Muscle of back (tissue), 13 donors: ENCODE measurements at places on chromosomes 5 and 9. TPM values are rescaled to one million over a fixed set of nuclear protein-coding genes. Genes with fewer than 3 reads are reported as not detected.

- DNase-seq = no peak
These were observed 245.5 kb downstream of the HSPA4 start for GRCh38 chr5:133297293-133297692.

DNA sequence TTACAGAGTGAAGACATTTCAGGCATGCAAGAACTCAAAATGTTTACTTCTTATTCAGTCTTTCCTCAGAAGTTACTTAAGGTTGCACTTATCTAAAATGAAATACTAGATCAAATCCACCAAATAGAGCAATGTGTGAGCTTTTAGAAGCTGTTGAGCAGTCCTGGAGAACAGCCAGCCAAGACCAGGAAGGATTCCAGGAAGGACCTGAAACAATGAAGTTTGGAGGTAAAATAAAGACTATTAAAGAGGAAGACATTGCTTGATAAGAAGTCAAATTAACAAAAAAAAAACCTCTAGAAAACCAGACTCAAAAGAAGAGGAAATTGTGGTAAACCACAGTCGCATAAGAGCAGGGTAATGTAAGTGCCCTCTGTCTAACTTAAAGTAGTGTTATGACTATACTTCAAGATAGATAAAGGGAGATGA is 156.2 kb upstream of the S1PR3 start:
- no peak for DNase-seq

GRCh38 chr9:95023217-95024003 is 294.1 kb downstream of the FANCC start:
- peak; percentile 55 for DNase-seq

Gene GFI1B
- 0.62 TPM for polyA plus RNA-seq

- DNase-seq = no peak
These were observed 640.0 kb downstream of the MAT2B start for GRCh38 chr5:164145458-164145857.

- DNase-seq = no peak
These were observed 116.0 kb downstream of the TENT4A start for GRCh38 chr5:6829150-6829784.

Gene PCDHA9
- not detected for polyA plus RNA-seq

DNA sequence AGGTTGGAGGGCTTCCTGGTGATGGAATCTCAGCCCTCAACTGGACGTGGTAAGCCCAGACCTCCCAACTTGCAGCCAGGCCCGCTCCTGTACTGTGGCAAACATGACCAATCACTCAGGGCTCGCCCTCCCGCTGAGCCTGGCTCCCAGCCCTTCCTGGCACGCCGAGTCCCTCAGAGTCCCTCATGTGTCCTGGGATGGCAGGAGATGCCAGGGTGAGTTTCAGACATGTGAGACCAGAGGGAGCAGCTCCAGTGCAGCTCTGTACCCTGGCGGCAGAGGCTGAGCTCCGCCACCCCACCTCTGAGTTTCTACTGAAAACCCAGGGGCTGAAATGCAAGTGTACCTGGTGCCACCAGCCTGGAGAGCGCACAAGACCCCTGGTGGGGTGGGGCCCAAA is 42.0 kb upstream of the RXRA start:
- DNase-seq = no peak

Gene ADRA1B
- polyA plus RNA-seq = 0.68 TPM

Gene PURA
- 9.8 TPM for polyA plus RNA-seq

Gene HACD4
- polyA plus RNA-seq = 2.3 TPM

GRCh38 chr5:163586531-163586956 is 81.1 kb downstream of the MAT2B start:
- DNase-seq = no peak

Gene IL13
- not detected for polyA plus RNA-seq

DNA sequence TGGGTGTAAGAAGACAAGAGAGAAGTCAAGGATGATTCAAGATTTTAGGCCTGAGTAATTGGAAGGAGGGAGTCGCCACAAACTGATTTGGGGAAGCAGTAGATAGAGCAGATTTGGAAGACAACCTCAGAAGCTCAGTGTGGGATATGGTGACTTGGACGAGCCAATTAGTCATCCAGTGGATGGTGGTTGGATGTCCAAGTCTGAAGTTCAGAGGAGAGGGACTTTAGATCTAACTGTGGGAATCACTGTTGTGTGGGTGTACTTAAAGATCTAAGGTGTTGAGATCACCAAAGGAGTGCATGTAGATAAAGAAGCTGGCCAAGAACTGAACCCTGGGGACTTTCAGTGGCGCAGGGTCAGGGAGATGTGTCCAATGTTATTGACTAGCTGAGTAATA is 2.2 kb downstream of the IDNK start:
- no peak for DNase-seq

DNA sequence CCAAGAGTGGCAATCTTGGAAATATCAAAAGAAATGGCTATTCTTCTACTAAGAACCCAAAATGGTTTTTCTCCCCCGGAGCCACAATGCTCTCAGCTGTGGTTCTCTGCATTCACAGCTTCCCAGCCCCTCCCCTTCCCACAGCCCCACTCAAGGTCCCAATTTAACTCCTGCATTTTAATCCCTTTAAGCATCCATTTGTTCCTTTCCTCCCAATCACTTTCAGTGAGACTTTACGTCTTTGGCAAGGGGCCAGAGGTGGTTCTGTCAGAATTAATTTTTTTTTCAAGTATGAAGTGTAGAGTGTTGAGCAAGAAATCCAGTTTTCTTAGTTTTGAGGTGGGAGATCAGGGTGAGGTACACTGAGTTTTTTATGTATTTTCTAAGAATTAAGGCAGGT is 256.9 kb downstream of the GLIS3 start:
- DNase-seq = no peak

DNA sequence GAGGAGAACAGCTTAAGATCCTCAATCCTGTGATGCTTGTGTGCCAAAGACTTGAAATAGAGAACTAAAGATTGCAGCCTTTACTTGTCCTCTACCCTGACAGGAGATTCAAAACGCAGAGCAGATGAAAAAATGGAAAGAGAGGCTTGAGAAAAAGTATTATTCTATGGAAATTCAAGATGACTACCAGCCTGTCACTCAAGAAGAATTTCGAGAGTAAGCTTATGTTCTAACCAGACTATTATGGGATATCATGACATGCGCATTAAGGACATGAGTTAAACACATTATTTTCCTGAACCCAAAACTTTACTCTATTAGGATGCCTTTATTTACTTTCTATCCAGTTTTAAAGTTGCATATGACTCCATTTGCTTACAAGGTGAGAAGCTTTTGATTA is 46.4 kb downstream of the PKD2L2 start:
- no peak for DNase-seq

Gene C1QTNF2
- 21.1 TPM for polyA plus RNA-seq

Gene MYMK
- 39.8 TPM for polyA plus RNA-seq

DNA sequence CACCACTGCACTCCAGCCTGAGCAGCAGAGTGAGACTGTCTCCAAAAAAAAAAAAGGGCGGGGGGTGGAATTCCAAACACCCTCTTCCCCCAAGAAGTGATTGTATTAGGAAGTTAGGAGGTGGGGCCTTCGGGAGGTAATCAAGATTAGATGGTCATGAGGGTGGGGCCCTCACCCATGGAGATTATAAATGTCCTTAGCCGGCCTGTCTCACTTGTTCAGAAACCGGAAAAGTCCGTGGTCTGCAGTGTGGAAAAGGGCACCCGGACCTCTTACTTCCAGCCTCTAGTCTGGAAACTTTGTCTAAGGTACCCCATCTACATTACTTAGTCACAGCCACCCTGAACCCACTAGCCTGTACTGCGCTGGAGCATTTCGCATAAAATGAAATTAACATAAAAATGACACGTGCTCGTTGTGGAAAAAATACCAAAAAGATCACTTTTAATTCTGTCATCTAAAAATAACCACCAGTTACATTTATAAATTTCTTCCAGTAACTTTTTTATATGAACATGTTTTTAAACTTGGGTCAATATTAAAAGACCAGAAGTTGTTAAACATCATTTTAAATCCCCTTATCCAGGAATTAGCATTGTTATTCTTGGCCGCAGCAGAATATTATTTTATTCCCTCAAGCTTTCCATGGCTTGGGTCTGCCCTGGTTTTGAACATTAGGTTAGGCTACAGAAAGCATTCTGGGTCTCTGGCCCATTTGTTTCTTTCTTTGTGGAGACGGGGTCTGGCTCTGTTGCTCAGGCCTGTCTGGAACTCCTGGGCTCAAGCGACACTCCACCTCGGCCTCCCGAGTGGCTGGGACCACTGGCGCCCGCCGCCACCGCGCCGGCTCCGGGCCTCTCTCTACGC is 1.2 kb upstream of the CKS2 start:
- DNase-seq = peak; percentile 1

Gene SLC12A2
- polyA plus RNA-seq = 24.6 TPM

- DNase-seq = peak; percentile 42
These were observed 2.6 kb upstream of the NFIL3 start for GRCh38 chr9:91426123-91426745.

Gene FOXD4L3
- 0.16 TPM for polyA plus RNA-seq

Gene GEMIN5
- 14.7 TPM for polyA plus RNA-seq

- DNase-seq = no peak
These were observed 170.0 kb downstream of the CACNA1B start for GRCh38 chr9:138047469-138048040.

DNA sequence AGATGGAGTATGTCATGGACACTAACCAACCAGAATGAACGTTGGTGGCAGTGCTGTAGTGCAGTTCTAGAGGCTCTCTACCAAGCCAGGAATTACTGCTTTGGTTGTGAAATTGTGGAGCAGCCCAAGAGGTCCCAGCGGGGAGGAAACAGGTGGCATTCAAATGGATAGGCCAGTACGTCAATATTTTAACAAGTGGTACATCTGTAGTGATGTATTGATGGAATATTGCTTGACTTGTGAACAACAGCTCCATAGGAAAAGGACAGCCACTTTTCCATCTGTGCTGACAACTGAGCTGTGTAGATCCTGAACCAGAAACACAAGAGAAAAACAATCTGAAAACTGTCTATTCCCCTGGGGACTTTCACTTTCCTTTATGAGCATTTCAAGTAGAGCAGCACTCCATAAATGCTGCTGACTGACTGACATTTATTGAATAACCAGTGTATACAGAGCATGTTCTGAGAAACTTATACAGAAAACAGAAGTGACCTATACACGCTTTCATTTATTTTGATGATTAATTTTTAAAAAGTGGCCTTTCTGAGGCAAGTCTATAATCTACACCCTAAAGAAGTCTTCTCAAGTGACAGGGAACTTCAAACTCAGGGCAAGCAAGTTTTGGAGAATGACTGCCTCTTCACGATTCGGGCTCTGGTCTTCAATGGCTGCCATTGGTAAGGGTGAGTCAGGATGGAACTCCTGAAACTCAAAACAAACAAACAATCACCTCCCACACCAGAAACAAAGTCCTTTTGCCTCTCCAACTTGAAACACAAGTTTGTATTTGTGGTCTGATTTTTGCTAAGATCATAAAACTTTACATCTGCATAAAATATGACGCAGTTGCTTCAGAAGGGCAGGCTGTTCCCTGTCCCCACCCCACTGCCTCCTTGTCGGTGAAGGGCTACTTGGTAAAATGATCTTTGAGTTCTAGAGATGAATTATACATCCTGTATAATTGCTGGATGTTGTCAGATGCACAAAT is 362.4 kb downstream of the NDUFS4 start:
- no peak for DNase-seq

DNA sequence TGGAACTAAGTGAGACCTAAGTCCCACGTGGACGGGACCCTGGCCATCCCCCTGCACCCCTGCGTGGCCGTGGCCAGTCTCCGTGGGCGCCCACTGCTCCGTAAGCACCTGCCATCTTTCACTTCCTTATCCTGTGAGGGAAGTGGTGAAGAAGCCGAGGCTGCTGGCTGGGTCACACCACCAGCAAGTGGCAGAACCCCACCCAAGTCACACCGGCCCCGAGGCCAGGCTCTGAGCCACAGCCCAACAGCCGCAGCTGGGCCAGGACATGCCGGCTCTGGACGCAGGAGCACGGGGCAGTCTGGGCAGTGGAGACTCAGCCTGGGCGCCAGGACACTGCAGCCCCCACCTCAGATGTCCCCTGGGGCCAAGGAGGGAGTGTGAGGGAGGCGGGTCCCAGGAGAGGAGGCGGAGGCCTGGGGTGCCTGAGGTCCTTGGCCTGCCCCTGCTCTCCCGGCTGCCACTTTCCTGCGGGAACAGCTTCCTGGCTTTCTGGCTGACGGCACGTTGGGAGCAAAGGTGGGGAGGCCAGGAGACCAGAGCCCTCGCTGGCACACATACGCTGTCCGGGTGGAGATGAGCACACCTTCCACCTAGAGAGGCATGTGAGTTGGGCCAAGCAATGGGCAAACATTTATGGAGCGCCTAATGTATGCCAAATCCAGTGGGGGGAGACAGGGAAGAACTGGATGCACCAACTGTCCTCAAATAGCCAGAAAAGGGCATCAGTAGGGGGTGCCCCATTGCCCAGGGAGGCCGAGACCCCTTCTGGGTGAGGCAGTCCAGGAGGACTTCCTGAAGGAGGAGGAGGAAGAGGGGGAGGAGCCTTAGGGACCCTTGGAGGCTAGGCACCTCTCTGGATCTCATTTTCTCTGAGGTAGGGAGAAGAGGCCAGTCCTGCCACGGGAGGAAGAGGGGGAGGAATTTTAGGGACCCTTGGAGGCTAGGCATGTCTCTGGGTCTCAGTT is 43.9 kb upstream of the EGFL7 start:
- no peak for DNase-seq

DNA sequence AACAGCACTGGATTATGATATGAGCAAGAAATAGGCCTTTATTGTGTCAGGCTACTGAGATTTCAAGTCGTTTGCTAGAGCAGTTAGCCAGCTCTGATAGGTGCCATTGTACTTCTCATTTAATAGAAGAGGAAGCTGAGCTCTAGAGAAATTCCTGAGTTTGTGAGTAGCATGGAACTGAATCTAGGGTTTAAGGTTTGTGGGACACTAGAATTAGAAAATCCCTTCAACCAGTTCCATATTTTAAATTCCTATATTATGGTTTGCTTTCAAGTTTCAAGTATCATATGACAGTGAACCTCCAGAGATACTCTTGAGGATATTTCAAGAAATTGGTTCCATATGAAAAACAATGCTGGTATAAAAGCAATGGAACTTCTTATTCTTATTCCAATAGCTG is 87.6 kb downstream of the ANKRD55 start:
- no peak for DNase-seq

Gene PRRC1
- polyA plus RNA-seq = 60.3 TPM

Gene KCTD16
- polyA plus RNA-seq = 0.05 TPM

Gene THBS4
- 402 TPM for polyA plus RNA-seq

- no peak for DNase-seq
These were observed 17.9 kb upstream of the RAB14 start for GRCh38 chr9:121219530-121219929.

DNA sequence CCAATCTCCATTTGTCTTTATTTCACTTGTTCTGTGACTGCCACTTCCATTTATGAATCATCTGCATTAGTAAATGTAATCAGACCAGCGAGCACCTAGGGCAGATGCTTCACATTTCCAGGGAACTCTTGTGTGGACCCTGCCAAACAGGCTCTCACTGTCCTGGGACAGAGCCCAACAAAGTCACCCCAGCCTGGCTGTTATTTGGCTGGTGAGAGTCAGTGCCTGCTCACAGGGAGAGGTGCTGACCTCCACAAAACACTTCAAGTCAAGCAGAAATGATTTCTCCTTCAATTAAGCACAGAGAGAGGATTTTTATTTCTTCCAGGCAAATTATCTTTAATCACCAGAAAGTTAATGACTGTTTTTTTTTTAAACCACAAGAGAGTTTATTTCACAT is 568.0 kb downstream of the MTRR start:
- DNase-seq = no peak
